ENCODE measurements at places on chromosomes 1 and 21. TPM values are rescaled to one million over a fixed set of nuclear protein-coding genes. Genes with fewer than 3 reads are reported as not detected.

ARMH1 gene
- 67.3 TPM for total RNA-seq

CAMK2N1 gene
- 0.48 TPM for total RNA-seq

UTP25 gene
- 10.4 TPM for total RNA-seq

GPA33 gene
- 0.39 TPM for total RNA-seq

KRTAP11-1 gene
- not detected for total RNA-seq

CDA gene
- not detected for total RNA-seq

Data from activated CD4-positive, alpha-beta T cell treated with anti-CD3 and anti-CD28 coated beads for 36 hours (primary cell).